Stimulated activated CD8-positive, alpha-beta memory T cell treated with anti-CD3 and anti-CD28 coated beads, Interleukin-7, amount 100 ng/mL, for 1 hour (primary cell): ENCODE measurements at places on chromosomes 2 and 18.

GRCh38 chr2:45014016-45014702 lies 4.9 kb upstream of the SIX2 start:
- no peak for DNase-seq

DNA sequence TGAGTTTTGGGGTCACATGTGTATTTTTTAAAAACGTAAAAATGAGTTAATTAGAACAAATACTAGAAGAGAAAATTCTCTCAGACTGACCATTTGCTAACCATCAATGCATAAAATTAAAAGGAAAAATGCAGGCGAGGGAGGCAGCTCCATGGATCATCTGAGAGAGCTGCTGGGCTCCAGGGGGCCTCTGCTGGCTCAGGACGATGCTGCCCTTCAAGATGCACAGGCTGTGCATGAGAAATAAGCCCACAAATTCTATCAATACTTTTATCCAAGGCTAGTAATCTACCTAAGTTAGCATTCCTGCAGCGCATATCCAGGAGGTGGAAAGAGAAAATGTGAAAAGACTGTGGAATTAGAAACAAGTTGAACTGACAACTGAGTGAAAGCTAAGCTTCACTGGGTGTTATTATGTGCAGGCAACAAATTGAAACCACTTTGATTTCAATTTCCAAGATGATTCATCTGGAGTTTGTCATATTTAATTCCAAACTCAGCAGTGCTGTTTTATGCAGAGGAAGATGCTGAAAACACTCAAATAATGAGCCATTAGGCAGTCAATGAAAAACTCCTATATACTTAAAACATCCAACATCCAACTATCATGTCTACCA lies 261.1 kb downstream of the NBAS start:
- no peak for DNase-seq

GRCh38 chr2:122805346-122805745 lies 1049.9 kb downstream of the TSN start:
- DNase-seq: no peak

- DNase-seq: no peak
Observed at GRCh38 chr2:71003396-71003795, 8.7 kb upstream of the TEX261 start.

DNA sequence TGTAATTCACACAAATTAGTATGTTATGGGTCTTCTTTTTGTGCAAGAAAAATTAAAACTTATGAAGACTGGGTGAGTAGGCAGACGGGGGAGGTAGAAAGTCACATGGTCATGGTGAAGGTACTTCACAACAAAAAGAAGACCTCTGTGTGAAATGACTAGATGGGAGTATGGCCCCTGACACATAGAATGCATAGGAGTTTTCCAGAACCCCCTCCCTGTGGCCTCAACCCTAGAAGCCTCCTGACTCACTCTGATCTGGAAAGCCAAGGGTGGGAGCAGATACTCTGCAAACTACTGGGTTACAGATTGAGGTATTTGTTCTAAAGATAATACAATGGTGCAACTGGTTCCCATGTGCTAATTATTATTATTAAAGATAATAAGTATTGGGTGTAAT lies 23.2 kb downstream of the SATB2 start:
- DNase-seq: no peak

- no peak for DNase-seq
Observed at GRCh38 chr2:33458248-33458819, 18.1 kb upstream of the RASGRP3 start.

GRCh38 chr2:144330951-144331673 lies 188.8 kb downstream of the ZEB2 start:
- DNase-seq: no peak

- DNase-seq: no peak
Observed at GRCh38 chr2:2721296-2721835, 390.3 kb upstream of the MYT1L start.

- no peak for DNase-seq
Observed at GRCh38 chr2:155223781-155224406, 525.4 kb downstream of the KCNJ3 start.

- DNase-seq: no peak
Observed at GRCh38 chr2:45889620-45890370, 238.3 kb downstream of the PRKCE start.

DNA sequence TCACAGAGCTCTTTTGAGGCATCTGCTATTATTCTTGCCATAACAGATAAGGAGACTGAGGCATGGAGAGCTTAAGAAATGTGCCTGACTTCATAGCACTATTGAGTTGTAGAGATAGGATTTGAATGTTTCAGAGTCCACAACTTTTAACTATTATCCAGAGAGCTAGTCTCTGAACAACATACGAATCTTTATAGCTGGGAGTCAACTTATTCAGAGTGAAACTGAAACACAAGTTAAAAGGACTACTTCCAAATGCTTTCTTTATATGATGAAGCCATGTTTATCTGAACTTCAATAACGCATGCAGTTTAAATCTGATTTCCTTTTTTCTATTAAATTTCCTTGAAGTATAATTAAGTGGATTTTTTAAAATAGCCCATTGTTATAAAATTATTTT lies 268.8 kb downstream of the IKZF2 start:
- no peak for DNase-seq

- DNase-seq: no peak
Observed at GRCh38 chr2:120682654-120683053, 53.0 kb upstream of the GLI2 start.

DNA sequence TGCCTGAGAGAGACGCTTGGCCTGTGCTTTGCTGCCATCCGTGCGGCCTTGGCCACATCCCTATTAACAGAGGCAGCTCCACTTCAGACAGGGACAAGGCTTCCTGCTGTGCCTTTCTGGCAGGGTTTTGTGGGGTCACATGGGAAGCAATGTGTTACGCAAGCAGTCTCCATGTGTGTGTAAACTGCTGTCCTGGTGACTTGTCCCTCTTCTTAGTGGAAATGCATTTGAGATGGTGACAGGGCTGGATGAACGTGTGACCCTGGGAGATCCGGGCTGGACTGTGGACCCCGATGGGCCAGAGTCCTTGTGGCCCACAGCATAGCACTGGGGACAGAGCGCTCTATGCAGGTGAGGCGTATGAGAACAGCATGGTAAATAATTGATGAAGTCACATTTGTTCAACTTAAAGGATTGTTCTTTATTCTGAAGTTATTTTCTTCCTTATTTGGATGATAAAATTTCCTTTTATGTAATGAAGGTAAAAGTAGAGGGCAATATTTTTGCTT lies 23.2 kb downstream of the ASB1 start:
- DNase-seq: no peak

GRCh38 chr2:221514305-221515040 lies 57.6 kb downstream of the EPHA4 start:
- DNase-seq: no peak

GRCh38 chr2:210459880-210460279 lies 16.7 kb downstream of the LANCL1 start:
- no peak for DNase-seq

DNA sequence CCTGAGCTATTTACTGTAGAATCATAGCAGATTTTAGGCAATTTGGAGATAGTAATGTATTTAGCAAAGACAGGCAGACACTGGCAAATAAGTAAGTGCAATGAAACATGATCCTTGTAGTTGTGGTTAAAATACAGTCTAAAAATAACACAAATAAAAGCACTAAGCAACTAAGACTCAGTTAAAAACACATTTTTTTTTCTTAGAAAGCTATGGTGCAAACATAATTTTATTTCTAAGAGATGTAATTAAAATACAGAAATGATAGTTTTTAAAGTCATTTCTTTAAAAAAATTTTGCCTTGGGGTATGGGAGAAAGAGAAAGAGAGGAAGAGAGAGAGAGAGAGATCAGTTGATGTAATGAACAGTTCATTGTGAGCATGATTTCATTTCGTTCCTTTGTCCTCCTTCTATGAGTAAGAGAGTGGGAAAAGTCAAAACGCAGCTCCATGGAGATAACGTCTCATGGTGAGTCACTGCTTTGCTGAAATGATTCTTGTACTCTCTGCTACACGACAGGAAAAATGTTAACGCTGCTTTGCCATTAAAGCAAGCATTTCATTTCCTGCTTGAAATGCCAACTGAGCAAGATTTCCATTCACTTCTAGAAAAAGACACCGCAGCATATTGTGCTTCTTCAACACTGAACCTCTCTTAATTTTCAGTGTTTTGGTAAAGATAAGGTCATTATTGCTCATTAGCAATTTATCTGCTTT lies 61.3 kb upstream of the PGAP1 start:
- DNase-seq: no peak

GRCh38 chr2:232463701-232464543 lies 8.0 kb downstream of the ALPI start:
- no peak for DNase-seq

GRCh38 chr18:13397504-13398163 lies 179.1 kb downstream of the LDLRAD4 start:
- no peak for DNase-seq

- DNase-seq: no peak
Observed at GRCh38 chr2:25618676-25619075, 54.7 kb downstream of the DTNB start.

- no peak for DNase-seq
Observed at GRCh38 chr2:121490584-121491133, 40.0 kb upstream of the RNU4ATAC start.

DNA sequence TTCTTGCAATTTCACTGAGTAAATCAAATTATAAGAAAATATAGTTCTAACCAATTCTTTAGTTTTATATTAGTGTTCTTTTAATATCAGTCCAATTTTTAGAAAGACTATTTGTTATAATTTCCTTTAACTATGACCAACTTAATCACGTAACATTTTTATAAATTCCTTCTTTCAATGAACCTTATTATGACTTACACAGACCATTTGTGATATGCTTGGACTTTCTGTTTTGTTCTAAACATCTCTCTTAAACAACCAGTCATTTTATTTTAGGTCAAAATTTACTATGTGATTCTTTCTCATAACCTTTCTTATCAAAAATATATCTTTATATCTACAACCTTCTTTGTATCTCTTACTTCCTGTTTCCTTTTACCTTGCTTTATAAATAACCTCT lies 39.5 kb upstream of the DYNAP start:
- no peak for DNase-seq

DNA sequence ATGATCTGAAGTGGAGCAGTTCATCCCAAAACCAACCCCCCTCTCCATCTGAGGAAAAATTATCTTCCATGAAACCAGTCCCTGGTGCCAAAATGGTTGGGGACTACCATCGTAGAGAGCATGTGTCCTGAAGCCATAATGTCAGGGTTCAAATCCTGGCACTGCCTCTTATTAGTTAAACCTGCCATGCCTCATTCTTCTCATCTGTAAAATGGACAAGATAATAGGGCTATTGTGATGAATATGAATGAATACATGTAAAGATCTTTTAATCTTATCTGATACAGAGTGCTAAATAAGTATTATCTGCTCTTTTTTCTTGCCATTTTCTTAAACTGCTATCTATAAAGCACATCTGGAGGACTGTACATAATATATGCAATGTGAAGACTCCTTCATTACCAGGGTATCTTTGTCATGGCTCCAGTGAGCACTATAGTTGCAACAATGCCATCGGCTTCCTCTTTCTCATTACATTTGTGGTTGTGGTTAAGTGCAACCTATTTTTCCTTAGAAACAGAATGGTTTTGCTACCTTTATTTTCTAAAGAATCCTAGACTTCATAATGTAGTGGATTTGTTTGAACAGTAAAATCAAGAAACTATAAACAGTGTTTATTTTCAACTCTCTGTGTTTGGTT lies 27.0 kb downstream of the MFSD6 start:
- no peak for DNase-seq

GRCh38 chr2:160411167-160411566 lies 82.4 kb downstream of the RBMS1 start:
- no peak for DNase-seq

DNA sequence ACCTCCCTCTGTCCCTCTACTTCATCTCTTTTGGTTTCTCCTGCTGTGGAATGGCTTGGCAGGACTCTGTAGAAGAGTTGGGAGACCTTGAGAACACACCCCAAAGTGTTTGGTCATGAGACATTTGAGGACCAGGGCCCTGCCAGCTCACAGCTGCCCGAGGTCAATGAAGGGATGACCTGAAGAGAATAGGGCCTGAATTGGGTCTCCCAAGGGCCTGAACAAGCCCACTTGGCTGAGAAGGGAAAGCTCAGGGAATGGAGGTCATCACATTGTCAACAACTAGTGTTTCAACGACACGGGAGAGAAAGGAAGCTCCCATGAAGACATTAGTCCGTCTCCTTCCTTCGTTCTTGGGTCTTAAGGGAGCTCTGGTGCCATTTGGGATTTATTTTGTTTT lies 52.8 kb downstream of the TTC32 start:
- DNase-seq: no peak

GRCh38 chr2:27313882-27314645 lies 5.8 kb upstream of the UCN start:
- no peak for DNase-seq
